GM13976 (cell line): ENCODE measurements at places on chromosomes 12 and 14.

DNA sequence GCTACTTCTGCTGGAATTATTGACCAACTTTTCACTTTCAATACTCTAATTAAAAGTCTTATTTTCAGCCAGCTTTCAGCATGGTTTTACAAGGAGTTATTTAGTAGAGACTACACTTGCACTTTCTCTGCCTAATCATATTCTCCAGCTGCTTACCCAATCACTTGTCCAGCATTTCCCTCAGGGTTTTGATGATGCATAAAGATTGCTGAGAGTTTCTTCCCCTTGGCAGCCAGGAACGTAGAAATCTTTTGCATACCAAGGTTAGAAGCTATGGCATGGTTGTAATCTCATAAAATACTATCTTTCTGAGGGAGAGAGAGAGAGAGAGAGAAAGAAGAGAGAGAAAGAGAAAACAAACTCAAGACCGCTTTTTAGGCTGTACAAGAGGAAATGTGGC lies 10.8 kb downstream of the OR4Q3 start:
- no peak for DNase-seq

DNA sequence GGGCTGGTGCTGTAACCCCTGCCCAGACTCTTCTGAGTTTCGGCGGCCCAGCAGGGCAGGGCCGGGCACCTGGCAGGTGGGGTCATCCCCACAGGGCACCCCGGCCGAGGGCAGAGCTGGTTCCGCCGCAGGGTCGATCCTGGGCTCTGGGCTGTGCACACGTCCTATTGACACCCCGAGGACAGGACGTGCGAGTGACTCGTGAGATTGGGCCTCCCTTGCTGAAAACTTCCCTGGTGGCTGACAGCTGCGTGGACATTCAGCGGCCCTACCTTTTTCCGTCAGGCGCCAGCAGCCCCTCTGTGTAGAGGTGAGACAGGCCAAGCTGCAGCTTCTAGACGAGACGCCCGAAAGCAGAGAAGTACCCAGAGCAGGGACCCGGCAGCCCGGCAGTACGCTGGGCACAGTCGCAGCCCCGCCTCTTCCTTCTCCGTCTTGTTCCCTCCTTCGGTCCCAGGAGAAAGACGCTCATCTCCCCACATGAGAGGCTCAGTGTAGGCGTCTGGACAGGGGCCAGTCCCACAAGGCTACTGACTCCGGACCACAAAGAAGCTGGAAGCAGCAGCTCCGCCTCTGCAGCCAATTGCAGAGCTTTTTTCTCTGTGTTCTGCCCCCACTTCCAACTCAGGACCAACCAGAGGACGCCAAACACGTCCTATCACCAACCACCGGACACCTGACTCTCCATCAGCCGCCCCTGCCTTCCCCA lies at the start of gene LRCOL1:
Gene LRCOL1 (minus strand): TSS at position 532 of the 709 bp plus-strand sequence. CDS start 4,331 bp downstream, outside the sequence.
- DNase-seq = no peak

- DNase-seq = no peak
These were observed 14.4 kb upstream of the CCER1 start for GRCh38 chr12:90969346-90969745.

GRCh38 chr14:55075628-55076175 lies 24.3 kb downstream of the MAPK1IP1L start:
- DNase-seq = no peak

GRCh38 chr14:56543436-56543835 lies 36.2 kb upstream of the TMEM260 start:
- no peak for DNase-seq

DNA sequence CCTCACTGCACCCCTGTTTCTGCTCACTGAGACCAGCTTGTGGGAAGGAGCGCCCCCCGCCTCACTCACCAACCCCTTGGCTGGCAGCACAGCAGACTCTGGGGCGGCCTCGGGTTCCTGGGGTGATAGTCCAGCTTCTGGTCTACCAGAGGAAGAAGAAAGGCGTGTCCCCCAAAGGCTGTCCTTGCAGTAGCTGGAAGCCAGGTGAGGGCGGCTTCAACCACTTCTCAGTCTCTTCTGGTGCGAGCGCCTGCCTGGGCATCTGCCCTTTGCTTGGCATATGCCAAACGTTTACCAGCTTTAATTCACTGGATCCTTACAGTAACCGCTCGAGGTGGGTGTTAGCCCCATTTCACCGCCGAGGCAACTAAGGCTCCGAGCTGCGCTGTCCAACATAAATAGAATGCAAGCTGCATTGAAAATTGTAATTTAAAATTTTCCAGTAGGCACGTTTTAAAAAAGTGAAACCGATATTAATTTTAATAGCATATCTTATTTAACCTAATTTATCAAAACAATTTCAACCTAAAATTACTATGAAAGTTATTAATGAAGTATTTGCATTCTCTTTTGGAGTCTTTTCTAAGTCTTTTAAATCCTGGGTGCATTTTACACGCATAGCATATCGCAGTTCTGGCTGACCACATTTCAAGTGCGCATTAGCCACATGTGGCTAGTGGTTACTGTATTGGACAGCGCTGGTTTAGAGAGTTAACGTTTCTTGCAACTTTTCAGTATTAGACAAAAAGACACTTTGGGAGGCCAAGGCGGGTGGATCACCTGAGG lies 872 bp downstream of the FAM177A1 start:
- DNase-seq = no peak
